Epithelial cell of proximal tubule (primary cell): ENCODE measurements at places on chromosomes 5 and 9. TPM values are rescaled to one million over a fixed set of nuclear protein-coding genes. Genes with fewer than 3 reads are reported as not detected.

PCDHGB2 gene
- total RNA-seq: 0.43 and 0.98 TPM in 2 replicates

TLX3 gene
- 0.87 TPM in 1 of 2 replicates, not detected in the other for total RNA-seq

FOXD4L3 gene
- total RNA-seq: not detected in 2 replicates

DNA sequence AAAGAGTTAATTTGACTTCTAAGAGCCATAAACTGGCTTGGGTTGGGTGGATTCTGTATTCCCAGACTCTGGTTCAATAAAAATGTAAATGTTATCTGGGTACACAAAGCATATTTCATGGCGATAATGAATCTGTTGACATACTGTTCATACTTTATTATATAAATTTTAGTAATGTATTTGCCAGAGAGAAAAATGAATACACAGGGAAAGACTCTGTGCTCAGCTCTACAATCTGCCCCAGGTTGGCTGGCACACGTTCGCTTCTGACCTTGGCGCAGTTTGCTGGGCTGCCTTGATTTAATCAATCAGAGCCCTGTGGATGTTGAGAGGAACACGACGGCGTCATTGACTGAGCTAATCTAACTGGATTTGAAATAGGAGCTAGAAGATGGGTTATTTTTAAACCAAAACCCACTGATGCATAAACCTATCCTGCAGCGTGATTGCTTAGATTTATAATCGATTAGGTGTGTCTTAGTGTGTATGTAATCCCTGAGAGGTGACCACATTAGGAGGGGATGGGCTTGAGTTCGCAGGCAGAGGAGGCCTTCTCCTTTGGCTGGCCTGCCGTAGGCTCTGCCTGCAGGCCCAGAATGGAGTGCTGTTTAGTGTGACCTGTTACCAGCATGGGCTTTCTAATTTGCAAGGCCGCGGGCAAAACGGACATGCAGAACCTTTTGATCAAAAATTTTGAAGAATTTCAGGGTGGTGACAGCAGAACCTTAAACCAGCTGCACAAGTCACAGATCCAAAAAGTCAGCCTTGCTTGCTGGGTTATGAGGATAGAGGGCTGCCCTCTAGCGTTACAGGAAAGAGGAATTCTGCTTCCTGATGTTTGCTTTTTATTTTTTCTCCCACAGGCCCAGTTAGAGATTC is 3.9 kb upstream of the ADCY2 start:
- no peak for DNase-seq

GGTA1 gene
- 0.14 TPM in 1 of 2 replicates, not detected in the other for total RNA-seq

GRCh38 chr9:131449276-131449675 is 53.4 kb upstream of the POMT1 start:
- no peak for DNase-seq

PCDHA13 gene
- total RNA-seq: not detected in 2 replicates
